ENCODE measurements at places on chromosomes 2 and 18. TPM values are rescaled to one million over a fixed set of nuclear protein-coding genes. Genes with fewer than 3 reads are reported as not detected.

POTEJ gene
- polyA plus RNA-seq = not detected

TIMM21 gene
- 70.4 TPM for polyA plus RNA-seq

SPDYA gene
- 4.0 TPM for polyA plus RNA-seq

CXXC1 gene
- polyA plus RNA-seq = 63.9 TPM

NPPC gene
- polyA plus RNA-seq = 0.16 TPM

ATOH8 gene
- polyA plus RNA-seq = 14.4 TPM

NAT8 gene
- 0.89 TPM for polyA plus RNA-seq

MC2R gene
- not detected for polyA plus RNA-seq

HYCC2 gene
- polyA plus RNA-seq = 12.1 TPM

ALK gene
- polyA plus RNA-seq = 0.30 TPM

TLX2 gene
- polyA plus RNA-seq = not detected

SP140 gene
- polyA plus RNA-seq = 0.40 TPM

EVX2 gene
- polyA plus RNA-seq = not detected

IL18RAP gene
- polyA plus RNA-seq = 0.22 TPM

MPP4 gene
- 0.14 TPM for polyA plus RNA-seq

RUFY4 gene
- polyA plus RNA-seq = not detected

DNA sequence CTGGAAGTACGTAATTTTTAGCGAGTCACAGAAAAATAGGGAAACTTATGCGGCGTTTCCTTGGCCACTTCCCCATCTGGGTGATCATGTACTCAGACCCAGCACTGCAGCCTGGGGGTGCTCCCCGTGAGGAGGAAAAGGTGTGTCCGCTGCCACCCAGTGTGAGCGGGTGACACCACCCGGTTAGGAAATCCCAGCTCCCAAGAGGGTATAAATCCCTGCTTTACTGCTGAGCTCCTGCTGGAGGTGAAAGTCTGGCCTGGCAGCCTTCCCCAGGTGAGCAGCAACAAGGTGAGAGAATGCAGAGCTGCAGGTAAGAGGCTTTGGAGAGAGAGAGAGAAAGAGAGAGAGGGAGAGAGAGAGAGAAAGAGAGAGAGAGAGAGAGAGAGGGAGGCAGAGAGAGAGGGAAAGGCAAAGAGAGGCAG is at the start of gene IL1R2:
Gene IL1R2 (plus strand): TSS at position 240 of the 425 bp plus-strand sequence. CDS start 16,616 bp downstream, outside the sequence.
- DNase-seq = no peak

GRCh38 chr18:37710726-37711125 is 145.1 kb upstream of the CELF4 start:
- DNase-seq = no peak

GRCh38 chr18:24095976-24096375 is 42.9 kb upstream of the CABYR start:
- no peak for DNase-seq

DNA sequence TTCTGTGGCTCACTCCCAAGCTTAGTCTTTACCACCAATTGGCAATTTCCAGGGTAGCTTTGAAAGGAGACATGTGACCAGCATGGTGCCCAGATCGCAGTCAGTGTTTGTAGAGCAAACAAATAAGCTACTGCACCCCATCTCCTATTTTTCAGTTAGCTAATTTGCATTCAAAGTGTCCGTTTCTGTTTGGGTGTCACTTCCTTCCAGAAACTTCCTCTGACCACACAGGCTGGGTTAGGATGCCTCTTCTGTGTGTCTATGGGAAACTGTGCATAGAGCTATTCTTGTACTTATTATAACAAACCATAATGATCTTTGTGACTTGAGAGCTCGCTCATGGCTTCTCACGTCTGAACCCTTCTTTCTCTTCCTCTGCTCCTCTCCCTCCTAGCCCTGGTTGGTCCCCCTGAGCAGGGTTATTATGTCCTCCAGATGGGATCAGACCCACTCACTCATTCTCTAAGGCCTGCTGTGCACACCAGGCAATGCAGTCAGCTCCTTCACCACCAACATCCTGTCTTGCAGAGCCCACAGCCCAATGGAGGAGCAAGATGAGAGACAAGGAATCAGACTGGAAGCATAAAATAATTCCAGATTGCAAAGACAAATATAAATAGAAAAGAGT is 101.2 kb upstream of the ALK start:
- DNase-seq = no peak

GRCh38 chr2:166591226-166591625 is 97.2 kb upstream of the SCN7A start:
- no peak for DNase-seq

GRCh38 chr2:154125891-154126290 is 254.2 kb downstream of the GALNT13 start:
- DNase-seq = no peak

DNA sequence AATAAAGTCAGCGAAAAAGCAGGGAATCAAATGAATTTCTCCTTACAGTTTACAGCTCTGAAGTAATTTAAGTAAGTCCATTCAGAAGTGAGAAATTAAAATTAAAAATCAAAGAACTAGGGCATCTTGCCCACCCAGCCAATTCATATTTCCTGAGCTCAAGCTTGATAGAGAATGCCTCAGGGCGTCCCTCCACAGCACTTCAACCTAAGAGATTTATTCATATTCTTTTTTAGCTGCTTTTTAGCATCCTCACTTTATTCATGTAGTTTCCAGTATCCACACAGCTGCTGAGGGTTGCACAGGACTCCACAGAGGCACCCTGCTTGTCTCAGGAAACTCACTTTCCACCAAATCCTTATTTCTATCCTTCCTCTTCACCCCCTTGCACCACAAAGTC is 900.3 kb downstream of the BCL11A start:
- DNase-seq = no peak

DNA sequence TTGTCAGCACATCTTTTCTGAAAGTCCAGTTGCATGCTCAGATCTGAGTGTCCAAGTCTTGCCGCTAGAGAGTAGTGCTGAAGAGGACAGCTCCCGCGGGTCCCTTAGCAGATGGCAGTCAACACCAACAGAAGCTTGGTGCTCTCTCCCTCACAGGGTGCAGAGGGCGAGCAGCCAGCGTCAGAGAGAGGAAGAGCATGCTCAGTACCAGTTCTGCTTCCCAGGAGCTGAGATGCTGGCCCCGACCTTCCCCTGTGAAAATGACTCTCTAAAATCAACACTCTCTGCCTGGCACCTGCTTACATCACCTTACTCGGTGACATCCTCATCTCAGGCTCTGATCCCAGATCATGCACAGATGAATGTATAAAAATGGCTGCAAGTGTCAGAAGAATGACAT is 86.0 kb upstream of the TWIST2 start:
- DNase-seq = peak; percentile 26

DNA sequence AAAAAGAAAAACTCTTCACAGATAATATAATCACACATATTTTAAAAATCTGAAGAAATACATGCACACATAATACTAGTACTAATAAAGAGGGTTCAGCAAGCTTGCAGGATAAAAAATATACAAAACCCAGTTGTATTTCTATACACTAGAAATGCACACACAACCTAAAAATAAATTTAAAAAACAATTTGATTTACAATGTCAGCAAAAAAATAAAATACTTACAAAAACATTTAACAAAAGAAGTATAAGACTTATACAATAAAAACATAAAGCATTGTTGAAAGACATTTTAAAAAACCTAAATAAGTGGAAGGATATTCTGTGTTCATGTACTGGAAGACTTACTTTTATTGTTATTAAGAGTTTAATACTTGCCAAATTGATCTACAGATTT is 81.7 kb upstream of the ALK start:
- DNase-seq = no peak

- no peak for DNase-seq
These were observed 624.3 kb upstream of the FANCL start for GRCh38 chr2:58865436-58865835.

DNA sequence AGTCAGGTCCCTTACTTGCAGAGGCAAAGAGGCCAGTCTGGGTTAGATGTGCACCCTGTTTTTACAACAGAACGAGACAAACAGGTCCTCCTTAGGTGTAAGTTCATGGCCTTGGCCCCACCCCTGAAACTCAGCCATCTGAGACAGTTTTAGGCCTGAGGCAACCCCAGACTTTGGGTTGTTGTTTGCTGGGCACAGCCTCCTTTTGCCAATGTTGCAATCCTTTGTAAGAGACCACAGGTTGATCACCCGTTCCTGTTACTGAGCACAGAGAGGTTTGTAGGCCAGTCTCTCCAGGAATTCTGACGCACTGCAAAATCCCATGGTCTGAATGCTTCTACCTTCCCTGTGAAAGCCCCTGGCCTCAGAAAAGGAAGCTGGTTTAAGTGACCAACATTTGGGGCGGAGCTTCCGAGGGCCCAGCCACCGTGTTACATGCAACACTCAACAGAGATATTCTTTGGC is 15.5 kb upstream of the IL1RN start:
- no peak for DNase-seq

- no peak for DNase-seq
These were observed 948 bp upstream of the GATA6 start for GRCh38 chr18:22168360-22168921.

DNA sequence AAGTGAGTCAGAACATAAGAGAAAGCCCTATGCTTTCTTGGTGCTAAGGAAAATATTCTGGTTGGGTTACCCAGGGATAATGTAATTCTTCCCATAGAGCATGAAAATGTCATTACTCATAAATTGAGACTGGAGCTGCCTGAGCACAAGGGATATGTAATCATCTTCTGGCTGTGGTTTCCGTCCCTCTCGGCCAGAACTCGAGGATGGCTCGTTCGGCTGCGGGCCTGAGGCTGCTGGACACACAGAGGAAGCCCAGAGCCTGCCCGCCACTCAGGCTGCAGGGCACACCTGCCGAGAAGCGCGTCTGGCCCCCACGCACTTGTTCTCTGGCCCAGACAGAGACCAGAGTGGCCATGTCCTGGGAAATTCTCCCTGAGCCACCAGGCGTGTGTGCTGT is 104.9 kb downstream of the ASAP2 start:
- no peak for DNase-seq

GRCh38 chr2:3379647-3380534 is at the start of gene TRAPPC12:
TSS of gene TRAPPC12 (plus strand) at chr2:3379694. CDS start at chr2:3387624, 7,930 bp downstream.
- peak; percentile 83 for DNase-seq

DNA sequence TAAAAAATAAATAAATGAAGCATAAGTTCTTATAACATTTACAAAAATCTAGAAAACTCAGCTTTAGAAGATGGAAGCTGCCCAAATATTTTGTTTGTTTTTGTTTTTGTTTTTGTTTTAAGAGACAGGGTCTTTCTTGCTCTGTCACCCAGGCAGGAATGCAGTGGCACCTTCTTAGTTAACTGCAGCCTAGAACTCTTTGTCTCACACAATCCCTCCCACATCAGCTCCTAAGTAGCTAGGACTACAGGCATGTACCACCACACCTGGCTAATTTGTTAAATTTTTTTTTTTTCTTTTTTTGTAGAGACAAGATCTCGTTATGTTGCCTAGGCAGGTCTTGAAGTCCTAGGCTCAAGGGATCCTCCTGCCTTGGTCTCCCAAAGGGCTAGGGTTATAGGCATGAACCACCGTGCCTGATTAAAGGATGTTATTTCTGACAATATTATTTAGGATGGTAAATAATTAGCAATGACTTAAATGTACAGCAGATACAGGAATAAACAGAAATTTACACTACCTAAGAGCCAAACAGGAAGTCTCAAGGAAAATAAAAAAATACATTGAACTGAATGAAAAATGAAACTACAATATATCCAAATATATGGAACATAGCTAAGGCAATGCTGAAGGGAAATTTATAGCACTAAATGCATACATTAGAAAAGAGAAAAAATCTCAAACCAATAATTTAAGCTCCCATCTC is 17.2 kb downstream of the SESTD1 start:
- no peak for DNase-seq

GRCh38 chr2:197152451-197153228 is 157.9 kb downstream of the ANKRD44 start:
- DNase-seq = no peak

- no peak for DNase-seq
These were observed 29.6 kb downstream of the MRPS5 start for GRCh38 chr2:95091885-95092555.

- DNase-seq = no peak
These were observed 451.1 kb upstream of the TRIB2 start for GRCh38 chr2:12265646-12266045.

GRCh38 chr18:58205443-58206160 is 161.6 kb downstream of the NEDD4L start:
- DNase-seq = no peak

DNA sequence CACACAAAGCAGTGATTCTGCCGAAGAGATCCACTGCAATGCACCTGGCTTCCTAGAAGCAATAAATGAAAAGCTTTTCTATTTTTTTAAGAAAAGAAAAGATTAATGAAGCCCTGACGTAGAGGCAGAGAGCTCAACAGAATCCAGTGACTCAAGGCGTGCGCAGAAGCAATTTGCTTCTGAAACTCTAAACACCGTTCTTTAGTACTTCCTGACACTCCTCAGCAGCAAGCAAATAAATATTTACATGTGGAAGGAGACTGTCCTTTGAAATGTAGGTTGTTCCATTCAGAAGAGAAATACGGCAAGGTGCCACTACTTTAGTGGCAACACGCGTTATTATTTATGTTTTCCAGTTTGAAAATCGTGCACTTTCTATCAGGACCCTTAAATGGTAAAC is 126.2 kb upstream of the ZNF516 start:
- DNase-seq = no peak

GRCh38 chr2:104932243-104932642 is 78.3 kb downstream of the POU3F3 start:
- DNase-seq = no peak

DNA sequence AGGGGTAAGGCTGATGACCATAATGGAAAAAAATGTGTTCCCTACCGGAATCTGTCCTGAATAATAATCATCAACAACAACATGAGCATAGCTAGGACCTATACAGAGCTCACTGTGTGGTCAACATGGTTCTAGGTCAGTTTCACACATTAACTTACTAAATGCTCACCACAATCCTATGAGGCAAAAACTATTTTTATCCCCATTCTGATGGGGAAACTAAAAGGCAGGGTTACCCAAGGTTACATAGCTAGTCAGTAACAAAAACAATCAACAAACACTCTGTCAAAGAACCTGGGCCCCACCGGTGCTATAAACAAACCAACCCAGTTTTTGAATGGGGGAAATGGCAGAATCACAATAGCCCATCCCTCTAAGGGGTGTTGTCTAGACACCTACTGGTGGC is 40.1 kb downstream of the AOX1 start:
- no peak for DNase-seq

DNA sequence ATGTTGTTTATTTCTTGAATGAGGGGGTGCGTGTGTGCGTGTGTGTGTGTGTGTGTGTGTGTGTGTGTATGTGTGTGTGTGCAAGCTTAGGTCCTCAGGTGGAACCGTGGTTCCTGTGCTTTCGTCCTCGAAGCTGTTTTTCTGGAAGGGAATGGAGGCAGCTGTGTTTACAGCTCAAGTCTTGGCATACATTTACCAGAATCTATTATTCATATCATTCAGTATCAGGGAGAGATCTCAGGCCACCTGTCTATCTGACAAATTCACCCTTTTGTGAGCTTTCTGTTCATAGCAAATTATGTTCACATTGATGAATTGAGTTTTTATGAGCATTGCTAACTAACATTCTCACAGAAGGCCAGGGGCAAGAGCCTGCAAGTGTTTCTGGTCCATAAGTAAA is 550.4 kb downstream of the ARHGAP15 start:
- DNase-seq = no peak

DNA sequence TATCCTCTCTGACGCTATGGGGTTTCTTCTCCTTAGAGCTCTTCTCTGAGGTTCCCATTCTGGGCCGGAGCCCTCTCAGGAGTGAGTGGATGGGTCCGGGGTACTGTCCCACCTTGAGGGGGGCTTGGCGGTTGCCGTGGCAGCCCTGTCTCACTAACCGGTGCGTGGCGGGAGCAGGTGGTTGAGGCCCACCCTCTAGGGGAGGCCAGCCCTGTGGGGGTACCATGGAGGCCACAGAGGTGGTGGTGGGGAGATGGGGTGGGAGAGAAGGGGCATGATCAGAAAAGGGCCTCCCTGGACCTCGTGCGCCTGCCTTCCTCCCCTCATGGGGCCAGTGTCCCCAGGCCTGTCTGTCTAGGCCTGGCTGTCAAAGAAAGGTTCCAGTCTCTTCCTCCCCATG is 22.3 kb downstream of the IGFBP5 start:
- DNase-seq = no peak

GRCh38 chr2:227759411-227760118 is 13.9 kb downstream of the SCYGR8 start:
- no peak for DNase-seq
